CD8-positive, alpha-beta memory T cell (primary cell): ENCODE measurements at places on chromosomes 6 and 20.
A peak's percentile ranks its signal among the peaks of the same experiment; 100 is the strongest.

DNA sequence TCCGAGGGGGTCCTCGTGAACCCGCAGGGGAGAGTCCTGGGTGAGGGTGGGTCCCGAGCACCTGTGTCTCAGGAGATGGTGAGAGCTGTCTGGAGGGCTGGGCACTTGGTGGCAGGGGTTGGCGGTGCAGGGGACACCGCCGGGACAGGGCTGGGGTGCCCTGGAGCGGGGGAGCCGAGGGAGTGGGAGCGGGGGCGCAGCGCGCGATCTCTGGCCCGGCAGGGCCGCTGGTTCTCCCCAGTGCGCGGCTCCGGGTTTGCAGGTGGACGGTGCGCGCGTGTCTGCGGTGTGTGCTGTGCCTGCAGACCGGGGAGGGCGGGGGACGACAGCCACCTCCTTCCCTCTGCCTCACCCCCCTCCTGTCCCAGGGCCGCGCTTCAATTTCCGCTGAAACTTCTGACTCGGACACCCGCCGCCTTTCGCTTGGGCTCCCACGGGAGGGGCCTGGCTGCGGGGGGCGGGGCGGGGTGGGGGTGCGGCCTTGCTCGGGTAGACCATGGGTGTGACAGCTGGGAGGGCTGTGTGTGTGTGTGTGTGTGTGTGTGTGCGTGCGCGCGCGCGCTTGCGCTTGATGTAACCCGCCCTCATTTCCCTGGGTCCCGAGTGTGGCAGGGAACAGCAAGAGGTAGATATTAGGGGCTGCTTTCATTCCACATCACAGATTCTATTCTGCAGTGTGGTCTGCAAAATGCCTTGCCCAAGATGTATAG lies 1.2 kb downstream of the TRIB3 start:
- peak; percentile 68 for DNase-seq

GRCh38 chr6:51182827-51183226 lies 364.2 kb downstream of the TFAP2B start:
- no peak for DNase-seq

DNA sequence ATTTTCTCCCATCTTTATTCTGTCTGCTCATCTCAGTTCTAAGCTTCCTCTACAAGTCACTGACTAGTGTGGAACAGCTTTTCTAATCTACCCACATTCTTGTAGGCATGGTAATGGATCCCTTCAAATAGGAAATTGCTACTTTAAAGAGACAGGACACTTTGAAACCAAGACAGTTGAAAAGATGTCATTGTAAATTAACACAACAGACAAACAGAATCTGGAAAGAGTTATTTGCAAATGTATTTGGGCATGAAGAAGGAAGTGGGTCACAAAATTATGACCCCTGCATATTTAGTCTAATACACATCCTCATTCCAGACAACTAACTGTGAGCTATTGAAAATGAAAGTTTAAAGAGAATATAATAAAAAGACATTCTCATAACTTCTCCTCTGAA lies 298.2 kb upstream of the MARCKS start:
- no peak for DNase-seq

GRCh38 chr6:23349521-23350147 lies 776.4 kb upstream of the NRSN1 start:
- no peak for DNase-seq

- no peak for DNase-seq
Observed at GRCh38 chr6:124901084-124901483, 61.2 kb upstream of the RNF217 start.

- no peak for DNase-seq
Observed at GRCh38 chr6:11374036-11375010, 141.9 kb upstream of the NEDD9 start.

DNA sequence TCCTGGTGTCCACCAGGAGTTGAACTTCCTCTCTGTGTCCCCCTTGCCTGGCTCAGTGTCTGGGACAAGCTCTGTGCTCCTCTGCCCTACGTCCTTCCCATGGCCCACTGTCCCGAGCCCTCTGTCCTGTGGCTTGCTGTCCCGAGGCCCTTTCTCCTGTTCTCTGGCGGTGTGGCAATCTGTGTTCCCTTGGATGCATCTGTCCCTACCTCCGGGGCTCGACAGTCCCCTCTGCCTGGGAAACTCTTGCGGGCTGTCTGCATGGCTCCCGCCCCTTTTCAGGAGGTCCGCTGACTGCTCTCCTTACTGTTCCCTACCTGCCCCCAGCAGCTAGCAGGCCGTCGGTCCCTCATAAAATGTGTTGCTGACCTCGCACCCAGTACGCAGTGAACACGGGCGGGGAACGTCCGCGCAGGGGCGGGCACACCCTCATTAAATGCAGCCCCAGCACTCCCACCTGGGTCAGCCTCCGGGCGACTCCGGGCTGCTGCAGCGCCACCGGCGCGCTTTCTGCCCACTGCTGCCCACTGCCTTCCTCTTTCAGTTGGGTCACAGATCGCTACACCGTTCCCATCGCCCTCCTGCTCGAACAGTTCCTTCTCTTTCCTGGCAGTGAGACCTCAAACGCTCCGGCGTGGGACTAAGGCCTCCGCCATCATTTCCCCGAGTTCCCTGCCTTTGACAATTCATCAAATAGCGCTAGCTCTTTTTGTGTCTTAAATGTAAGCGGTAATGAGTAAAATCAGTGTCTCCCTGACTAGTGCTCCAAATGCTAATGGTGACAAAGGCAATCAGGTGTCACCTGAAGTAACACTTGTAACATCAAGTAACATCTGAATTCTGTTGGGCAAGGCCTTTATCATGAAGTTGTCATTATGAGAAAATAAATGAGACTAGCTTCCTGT lies 60.5 kb downstream of the RSPH3 start:
- no peak for DNase-seq

DNA sequence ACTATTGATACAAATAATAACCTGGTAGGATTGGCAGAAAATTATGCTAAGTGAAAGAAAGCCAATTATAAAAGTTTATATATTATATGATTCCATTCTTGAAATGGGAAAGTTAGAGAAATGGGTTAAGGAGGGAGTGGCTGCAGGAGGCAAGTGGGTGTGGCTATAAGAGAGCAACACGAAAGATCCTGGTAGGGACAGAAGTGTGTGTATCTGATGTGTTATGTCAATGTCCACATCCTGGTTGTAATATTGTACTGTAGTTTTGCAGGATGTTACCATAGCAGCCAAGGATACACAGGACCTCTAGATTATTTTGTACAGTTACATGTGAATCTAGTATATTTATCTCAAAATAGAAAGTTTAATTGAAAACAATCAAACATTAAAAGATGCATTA lies 46.8 kb downstream of the SNX5 start:
- no peak for DNase-seq

GRCh38 chr6:113600551-113601339 lies 256.4 kb upstream of the MARCKS start:
- DNase-seq, result no peak

GRCh38 chr6:123169774-123170095 lies 173.7 kb downstream of the CLVS2 start:
- no peak for DNase-seq

- no peak for DNase-seq
Observed at GRCh38 chr6:129662406-129662766, 47.6 kb downstream of the ARHGAP18 start.

DNA sequence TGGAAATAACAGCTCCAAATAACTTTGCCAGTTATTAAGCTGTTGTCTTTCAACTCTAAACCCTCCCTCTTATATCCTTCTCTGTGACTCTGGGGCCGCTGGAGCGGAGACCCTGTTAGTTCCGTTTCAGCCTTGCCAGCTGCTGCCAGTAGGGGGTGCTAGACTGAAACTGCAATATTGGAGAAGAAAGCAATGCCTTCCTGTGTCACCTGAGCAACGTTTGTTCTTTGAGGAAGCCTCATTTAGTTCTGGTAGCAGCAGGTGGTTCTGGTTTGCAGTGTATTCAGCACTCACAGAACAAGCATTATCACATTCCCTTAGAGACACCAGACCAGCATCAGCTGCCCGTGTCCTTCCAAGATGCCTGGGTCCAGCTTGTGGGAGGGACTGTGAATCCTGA lies 22.9 kb upstream of the JAG1 start:
- DNase-seq, result no peak

DNA sequence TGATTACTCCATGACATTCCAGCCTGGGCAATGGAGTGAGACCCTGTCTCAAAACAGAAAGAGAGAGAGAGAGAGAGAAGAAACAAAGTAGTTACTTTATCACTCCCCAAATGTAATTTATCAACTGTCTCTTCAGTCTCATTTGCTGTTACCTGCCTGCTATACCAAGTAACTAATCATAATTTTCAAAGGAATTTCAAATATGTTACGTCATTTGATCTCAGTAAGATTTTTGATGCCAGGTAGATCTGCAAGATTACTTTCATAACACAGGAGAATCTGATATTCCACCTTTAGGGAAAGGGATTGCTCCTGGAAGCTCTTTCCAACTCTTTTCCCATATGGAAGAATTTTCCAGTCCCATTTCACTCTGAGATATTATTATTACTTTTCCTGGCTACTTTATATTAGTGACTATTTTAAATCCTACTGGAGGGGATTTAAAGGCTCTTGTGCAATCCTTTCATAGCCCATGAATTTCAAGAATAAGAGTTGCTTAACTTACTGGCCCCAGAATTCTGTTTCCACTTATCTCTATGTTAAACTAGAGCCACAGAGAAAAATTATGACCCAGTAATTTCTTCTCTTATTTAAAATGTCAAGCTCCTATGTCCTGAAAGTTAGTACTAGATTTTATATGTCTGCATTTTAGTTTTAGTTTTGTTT lies 390.2 kb upstream of the FLRT3 start:
- DNase-seq, result no peak

DNA sequence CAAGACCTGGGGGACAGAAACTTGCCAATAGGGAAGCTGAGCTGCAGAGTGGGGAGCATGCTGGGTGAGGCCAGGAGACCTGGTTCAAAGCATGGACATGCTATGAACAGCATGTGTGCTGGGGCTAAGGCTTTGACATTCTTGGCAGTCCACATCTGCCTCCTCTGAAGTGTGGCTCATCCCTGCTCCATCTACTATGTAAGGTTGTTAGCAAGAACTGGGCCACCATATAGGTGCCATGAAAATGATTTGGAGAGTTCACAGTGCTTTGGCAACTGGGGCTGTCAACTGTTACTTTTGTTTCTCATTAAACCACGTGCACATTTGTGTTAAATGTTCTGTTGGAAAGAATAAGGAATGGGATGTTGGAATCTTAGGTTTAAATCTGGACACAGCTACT lies 311.1 kb downstream of the CDC5L start:
- no peak for DNase-seq
